ENCODE measurements at places on chromosomes 4 and X.

- no peak for DNase-seq
Observed at GRCh38 chr4:174757736-174758135, 71.3 kb downstream of the GLRA3 start.

- peak; percentile 37 for DNase-seq
Observed at GRCh38 chr4:677431-678293, 3.3 kb downstream of the MYL5 start.

- DNase-seq: no peak
Observed at GRCh38 chrX:19860571-19860970, 26.8 kb downstream of the SH3KBP1 start.

DNA sequence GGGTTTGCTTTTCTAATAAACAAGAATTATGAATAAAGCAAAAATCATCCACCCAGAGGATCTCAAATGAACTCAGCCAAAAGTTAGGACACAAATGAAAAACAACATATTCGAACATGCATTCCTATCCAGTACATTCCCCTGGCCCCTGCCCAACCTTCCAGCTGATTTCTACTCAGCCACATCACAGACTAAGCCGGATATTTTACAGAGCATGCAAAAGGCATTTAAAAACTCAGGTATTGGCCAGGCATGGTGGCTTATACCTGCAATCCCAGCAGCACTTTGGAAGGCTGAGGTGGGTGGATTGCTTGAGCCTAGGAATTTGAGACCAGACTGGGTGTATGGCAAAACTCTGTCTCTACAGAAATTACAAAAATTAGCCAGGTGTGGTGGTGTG is 54.6 kb downstream of the RELL1 start:
- DNase-seq: peak; percentile 73

DNA sequence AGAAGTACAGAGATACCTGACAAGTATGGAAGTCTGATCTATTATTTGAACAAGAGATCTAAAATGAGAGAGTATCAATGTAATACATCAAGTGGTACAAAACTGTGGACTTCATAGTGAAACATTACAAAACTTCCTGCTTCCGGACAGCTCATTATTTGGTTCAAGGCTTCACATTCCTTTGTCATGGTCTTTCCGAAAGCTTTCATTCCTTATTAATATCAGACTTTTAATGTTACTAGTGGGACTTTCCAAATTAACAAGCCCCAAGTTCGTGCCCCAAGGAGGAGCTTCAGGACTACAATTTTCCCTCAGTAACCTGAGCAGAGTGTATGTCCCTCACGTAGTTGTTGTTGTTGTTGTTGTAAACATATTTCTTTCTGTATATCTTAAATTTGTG is 1.2 kb downstream of the CHIC2 start:
- DNase-seq: peak; percentile 49
